Stimulated activated CD8-positive, alpha-beta memory T cell treated with anti-CD3 and anti-CD28 coated beads, Interleukin-2, amount 100 ng/mL, for 1 hour (primary cell): ENCODE measurements at places on chromosomes 2 and 18.

DNA sequence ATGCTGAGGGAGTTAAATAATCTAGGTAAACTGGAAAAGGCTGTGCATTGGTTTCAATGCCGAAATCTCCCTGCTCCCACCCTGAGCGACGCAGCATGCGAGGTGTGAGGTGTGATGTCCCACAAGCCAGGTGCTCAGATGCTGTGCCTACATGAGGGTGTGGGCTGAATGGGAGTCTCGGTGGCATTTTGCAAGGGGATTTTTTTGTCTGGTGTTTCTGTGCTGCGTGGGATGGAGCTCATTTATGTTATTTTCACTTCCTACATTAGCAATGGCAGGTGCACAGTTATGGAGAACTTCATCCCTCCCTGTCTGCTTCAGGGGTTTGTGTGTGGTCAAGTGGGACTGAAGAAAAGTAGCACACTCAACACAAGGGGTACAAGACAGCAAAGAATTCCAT lies 110.2 kb upstream of the CCDC68 start:
- no peak for DNase-seq

DNA sequence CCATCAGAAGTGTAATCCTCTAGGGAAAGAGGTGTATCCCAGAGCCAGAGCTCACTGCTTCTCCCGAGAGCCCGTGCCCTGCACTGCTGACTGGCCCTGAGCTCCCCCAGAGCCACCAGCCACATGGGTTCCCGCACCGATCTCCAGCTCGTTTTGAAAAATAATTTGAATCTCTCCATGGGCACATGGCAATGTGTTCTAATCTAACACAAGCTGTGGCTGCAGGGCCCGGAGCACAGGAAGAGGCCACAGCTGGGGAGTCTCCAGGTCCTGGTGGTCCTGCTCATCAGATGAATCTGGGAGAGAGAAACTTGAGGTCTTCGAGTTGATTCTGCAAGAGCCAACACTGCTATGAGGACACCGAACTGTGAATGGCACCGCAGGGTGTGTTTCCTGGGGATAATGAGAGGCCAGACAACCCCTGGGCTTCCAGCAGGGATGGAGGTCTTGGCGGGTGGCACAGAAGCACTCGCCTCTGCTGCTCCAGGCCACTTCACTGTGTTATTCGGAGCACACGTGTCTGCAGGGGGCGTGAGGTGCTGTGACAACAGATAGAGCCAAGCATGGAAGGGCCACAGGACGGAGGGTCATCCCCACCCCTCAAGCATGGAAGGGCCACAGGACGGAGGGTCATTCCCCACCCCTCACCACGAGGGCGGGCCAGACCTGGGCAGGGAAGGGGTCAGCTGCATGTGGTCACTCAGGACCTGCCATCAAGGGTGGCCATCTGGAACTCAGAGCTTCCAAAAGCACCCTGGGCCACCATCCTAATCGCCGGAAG lies 196.8 kb downstream of the NDUFA10 start:
- DNase-seq = no peak

DNA sequence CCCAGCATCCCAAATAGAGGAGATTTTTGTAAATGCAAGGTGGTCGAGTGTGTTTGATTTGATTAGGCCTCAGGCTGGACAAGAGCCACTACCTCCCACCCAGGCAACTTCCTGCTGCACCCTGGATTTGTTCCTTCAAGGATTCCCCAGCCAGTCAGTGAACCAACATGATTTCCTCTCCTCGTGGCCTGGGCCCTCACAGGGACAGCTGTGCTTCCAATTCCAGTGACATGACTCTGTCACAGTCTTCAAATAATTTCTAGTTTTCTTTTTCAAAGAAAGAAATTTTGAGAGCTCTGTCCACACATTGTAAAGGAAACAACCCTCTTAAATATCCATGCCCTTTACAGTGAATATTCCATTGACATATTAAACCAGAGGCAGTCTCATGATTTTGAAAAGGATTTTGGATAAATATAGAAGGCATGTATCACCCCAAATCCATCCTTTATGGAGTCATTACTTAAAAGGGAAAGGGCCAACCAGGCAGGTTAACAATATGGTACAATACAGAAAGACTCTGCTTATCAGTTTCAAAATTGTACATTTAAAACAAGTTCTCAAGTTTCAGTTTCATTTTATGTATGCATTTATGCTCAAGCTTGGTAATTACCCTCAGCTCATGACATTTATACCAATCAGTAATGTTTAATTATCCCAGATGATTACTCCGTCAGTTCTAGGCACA lies 121.3 kb upstream of the FOSL2 start:
- no peak for DNase-seq

DNA sequence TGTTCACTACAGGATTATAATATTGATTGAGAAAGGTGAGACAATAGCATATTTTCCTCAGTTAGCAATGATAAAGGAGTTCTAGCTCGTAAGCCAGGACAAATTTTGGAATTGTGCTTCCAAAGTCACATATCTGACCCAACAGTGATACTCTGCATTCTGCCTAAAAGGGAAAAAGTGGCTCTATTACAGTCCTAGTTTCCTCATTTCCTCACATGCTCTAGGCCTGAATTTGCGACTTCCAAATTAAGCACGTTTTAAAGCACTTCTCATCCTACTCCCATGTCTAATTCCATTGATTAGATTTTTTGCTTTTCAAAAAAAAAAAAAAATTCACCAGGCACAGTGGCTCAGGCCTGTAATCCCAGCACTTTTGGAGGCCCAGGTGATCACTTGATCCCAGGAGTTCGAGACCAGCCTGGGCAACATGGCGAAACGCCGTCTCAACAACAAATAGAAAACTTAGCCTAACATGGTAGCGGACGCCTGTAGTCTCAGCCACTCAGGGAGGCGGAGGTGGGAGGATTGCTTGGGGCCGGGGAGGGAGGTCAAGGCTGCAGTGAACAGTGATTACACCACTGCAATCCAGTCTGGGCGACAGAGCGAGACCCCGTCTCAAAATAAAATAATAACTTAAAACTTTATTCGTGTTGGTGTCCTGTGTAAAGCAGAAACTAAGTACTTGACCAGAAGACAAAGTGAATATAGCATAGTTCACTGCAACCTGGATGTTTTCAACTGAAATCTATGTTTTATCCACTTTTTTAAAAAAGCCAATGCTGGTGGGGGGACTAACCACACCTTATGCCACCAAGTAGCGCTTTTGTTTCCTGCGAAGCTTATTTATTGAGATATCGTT lies 1.5 kb downstream of the ESCO1 start:
- no peak for DNase-seq

GRCh38 chr2:20507166-20507692 lies 60.4 kb downstream of the RHOB start:
- no peak for DNase-seq

GRCh38 chr2:11094021-11094810 lies 61.1 kb upstream of the SLC66A3 start:
- DNase-seq = no peak

- peak; percentile 45 for DNase-seq
These were observed 86.8 kb upstream of the DNER start for GRCh38 chr2:229800997-229801754.

DNA sequence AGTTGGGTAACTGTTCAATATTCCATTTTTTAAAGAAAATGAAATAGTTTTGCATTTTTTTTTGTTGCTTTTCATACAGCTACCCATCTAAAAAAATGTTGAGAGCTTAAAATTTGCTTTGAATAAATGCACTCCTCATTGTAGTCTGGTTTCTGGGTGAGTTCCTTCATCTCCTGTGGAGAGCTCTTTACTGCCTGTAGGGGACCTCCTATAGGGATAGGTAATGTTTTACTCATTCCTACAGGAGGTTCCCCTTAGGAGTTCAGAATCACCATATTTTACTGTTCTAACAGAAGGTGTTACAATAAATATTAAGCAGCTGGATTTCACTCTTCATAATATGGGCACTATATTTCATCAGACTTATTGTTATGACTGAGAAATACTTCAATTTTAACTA lies 947.3 kb upstream of the CRIM1 start:
- DNase-seq = no peak

DNA sequence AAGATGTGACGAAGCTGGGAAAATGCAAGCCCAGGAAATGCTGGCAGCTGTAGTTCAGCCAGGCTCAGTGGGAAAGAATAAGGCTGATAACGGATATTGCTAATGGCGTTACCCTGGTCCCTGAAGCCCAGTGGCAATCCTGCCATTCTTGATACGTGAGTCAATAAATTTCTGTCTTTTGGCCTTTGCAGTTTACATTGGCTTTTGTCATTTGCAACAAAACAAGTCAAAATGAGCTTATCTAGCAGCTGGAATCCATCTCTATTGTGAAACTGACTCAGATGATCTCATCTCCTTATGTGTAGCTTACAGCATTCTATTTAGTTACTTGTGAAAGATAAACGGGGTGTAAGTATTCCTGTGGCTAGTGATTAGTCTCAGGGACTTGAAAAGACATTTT lies 43.8 kb downstream of the ARL6IP6 start:
- no peak for DNase-seq

- no peak for DNase-seq
These were observed 632.4 kb downstream of the NYAP2 start for GRCh38 chr2:226031647-226032501.

GRCh38 chr18:23113576-23113975 lies 21.7 kb upstream of the CABLES1 start:
- no peak for DNase-seq

DNA sequence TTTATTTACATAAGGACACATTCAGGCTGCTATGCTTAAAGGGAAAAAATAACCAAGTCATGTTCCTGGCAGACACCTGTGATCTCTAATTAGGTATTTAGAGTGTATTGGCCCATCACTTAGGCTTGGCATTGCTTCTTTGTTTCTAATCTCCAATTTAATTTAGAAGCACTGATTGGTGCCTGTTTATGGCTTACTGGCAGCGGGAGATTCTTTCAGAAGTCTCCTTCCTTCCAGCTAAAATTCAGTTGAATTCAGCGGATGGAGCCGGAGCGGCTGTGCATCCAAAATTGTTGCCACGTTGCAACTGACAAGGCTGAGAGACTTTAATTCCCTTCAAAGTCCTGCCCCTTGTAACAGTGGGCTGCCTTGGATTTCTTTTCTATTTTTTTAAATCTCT lies 66.5 kb downstream of the VWA3B start:
- DNase-seq = no peak

DNA sequence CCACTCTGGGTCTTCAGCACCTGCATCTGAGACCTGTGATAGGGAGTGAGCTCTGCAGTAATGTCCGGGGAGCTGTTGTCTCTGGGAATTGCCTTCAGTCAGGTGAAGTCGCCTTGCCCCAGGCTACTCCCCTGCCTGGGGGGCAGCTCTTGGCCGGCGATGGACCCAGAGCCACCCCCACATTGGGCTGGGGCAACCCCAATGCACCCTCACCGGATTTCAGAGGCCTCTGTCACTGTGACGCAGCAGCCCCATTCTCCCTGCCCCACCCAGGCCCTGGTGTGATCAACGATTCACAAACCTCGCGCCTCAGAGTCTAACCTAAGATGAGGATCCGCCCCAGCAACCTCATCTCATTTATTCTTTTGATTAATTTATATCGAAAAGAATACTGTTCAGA lies 303.6 kb downstream of the NDUFA10 start:
- DNase-seq = no peak

GRCh38 chr2:137957033-137957432 lies 7.2 kb upstream of the HNMT start:
- DNase-seq = no peak
